Left lobe of liver (tissue), 2 donors: ENCODE measurements at places on chromosomes 3 and 15.

DNA sequence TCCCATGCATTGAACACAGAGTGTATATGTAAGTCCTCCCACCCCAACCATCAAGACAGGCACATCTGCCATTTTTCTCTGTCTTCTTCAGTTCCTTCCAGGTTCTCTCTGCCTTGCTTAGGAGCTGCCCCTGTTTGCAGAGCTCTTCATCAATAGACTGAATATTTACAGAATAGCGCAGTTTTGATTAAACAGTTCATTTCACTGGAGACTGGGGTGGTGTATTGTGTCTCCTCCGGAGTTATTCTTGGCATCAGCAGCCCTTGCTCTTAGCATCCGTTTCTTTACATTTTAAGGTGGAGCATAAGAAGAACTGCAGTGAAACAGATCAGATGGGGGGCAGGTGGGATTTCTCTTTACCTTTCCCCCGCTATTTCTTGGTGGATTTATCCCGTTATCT lies 87.7 kb downstream of the LIPC start:
- DNase-seq: no peak

GRCh38 chr15:94453227-94453988 lies 222.0 kb downstream of the MCTP2 start:
- no peak for DNase-seq

DNA sequence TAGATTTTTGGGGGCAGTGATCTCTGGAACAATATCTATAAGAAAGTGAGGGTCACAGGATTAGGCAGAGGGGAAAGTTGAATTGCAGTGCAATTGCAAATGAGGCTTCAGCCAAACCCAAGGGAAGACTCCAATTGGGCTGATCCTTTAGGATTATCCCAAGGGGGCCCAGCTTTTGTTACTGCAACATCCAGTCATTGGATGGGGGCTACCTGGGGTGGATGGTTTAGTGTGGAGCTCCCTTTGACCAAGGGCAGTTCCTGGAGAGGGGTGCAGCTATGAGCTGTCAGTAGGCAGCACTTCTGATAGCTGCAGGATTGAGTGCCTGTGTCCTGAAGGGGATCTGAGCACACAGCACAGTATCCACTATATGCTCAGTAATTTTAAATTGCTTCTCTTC lies 355.2 kb upstream of the AZI2 start:
- no peak for DNase-seq

DNA sequence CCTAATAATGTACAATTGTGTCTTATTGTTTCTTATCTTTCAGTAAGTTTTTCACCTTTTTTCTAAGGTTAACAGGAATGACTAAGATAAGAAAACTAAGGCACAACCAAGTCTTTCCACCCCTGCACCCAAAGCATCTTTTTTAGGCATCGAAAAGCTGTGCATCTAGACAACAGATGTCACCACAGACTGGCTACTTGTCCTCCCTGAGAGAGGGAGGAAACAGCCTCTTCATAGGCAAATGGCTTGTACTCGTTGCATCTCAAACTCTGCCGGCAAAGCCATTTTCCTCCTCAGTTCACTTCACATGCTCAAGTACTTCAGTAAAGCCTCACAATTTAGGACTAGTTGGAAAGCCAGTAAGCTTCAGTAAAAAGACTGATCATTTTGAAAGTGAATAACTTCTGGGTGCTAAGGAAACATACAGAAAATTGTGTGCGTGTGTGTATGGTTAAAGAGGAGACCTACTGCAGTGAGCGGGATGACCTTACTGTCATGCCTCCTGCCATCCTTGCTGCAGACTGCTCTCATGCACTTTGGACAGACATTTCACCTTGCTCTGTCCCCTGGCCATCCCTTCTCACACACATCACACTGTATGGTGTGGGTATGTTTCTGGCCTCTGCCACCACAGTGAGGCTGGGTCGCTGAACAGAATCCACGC lies 36.5 kb upstream of the HACD2 start:
- no peak for DNase-seq

GRCh38 chr15:26001201-26001600 lies 138.1 kb upstream of the ATP10A start:
- DNase-seq: no peak
